ENCODE measurements at places on chromosomes 12 and 14.

DNA sequence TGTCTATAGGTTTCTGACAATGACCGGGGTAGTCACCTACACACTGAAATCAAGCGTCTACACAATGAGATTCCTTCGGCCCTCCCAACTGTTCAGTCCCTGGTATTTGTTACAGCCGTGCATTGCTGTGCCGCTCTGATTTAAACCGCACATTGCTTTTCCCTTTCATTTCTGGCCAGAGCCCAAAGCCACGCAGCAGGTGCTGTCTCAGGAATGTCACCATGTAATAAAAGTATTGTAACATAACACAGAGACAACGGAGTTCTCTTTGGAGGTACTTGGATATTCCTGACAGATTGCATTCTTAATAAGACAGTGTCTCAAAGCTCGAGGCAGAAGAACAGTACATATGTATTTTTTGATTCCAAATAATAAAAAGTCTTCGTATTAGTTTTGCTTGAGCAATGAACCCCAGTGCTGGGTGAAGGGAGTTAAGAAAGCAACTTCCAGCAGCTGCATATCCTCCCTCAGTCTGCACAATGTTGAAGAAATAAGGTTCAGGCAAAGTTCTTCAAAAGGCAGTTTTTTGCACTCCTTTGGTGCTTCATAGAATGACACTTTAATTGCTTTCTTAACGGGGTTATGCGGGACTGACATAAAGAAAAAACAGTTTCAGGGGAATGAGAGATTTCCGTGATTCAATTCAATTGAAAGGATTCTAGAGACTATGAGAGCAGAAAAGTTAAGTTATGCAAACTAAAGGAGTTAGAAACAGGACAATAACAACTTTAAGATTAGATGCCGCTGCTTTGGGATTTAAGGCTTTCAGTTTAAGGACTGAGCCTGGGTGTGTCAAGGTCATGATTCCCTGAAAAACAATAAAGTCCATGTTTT, 288.7 kb upstream of the FLRT2 start:
- no peak for DNase-seq

- DNase-seq = no peak
Measured at GRCh38 chr12:6777386-6777785, 5.1 kb downstream of the LAG3 start.

DNA sequence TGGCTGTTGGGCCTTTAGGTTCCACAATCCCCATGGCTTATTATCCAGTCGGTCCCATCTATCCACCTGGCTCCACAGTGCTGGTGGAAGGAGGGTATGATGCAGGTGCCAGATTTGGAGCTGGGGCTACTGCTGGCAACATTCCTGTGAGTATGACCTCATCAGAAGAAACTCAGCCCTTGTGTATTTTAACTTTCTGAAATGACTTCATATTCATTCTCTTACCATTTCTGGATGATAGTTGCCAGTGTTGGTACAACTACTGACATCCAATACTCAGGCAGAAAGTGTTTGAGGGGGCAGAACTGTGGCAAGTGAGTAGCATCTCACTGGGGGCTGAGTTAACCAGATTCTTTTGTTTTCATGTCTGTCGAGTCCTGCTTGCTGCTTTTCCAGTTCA, 2.3 kb downstream of the DAZAP2 start:
- peak; percentile 8 for DNase-seq

DNA sequence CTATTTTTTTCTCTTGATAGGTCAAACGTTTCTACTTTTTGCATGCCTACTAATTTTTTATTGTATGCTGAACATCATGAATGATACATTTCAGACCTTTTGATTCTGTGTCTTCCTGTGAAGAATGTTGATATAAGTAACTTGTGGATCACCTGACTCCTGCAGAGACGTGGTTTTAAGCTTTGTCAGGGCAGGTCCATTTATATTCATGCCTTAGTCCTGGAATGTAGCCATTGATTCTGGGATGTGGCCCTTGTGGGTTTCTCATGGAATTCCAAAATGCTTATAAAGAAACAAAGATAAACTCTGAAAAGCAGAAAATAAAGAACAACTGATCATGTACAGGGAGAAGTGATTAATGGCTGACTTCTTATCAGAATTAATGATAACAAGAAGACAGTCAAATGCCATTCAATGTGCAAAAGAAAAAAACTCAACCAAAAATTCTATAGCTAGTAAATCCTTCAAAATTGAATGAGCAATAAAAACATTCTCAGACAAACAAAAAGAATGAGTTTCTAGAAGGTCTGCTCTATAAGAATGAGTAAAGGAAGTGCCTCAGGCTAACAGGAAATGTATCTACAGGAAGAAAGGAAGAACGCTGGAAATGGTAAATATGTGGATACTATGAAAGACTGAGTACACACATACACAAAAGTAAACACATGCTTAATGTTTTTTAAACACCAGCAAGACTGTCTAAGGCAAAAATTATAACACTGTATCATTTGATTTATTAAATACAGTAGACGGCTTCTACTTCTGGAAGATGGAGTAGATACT, 284.8 kb upstream of the DIO3 start:
- no peak for DNase-seq

GRCh38 chr12:126384026-126384564, 1318.9 kb downstream of the AACS start:
- DNase-seq = no peak

- no peak for DNase-seq
Measured at GRCh38 chr14:96016501-96017160, 22.5 kb upstream of the C14orf132 start.

GRCh38 chr14:102530828-102531478, 21.4 kb upstream of the ANKRD9 start:
- DNase-seq = no peak

DNA sequence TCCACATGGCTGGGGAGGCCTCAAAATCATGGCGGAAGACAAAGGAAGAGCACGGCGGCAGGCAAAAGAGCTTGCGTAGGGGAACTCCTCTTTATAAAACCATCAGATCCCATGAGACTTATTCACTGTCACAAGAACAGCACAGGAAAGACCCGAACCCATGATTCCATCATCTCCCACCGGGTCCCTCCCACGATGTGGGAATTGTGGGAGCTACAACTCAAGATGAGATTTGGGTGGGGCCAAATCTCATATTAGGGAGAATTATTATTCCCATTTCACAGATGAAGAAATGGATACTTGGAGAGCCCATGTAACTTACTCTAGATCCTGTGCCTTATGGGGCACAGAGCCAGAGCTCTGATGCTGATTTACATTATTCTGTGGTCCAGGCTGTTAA, 322.6 kb downstream of the PCNX1 start:
- DNase-seq = no peak

DNA sequence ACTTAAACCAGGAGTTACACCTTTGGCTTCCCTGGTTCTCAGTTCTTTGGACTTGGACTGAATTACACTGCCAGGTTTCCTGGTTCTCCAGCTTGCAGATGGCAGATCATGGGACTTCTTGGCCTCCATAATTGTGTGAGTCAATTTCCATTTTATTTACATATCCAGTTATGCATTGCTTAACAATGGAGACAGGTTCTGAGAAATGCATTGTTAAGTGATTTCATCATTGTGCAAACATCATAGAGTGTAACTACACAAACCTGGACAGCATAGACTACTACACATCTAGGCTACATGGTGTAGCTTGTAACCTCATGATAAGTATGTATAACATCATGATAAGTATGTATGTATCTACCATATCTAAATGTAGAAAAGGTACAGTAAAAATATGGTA, 276.1 kb upstream of the BTG1 start:
- peak; percentile 16 for DNase-seq

DNA sequence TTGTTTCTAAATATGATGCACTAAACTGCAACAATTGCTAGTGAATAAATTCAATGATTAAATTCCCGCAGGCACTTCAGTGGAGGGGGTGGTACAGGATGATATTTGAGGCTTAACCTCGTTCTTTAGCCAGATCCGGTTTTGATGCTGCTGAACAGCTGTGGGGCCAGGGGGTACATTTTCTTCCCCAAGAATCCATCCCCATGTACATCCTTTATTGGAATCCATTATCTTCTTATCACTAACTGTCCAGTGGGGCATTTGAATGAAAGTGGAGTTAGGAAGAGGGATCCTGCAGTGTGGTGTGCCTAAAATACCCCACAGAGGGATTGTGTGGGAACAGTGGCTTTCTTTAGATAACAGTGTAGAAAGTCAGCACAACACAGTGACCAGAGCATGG, 45.2 kb upstream of the OASL start:
- no peak for DNase-seq

DNA sequence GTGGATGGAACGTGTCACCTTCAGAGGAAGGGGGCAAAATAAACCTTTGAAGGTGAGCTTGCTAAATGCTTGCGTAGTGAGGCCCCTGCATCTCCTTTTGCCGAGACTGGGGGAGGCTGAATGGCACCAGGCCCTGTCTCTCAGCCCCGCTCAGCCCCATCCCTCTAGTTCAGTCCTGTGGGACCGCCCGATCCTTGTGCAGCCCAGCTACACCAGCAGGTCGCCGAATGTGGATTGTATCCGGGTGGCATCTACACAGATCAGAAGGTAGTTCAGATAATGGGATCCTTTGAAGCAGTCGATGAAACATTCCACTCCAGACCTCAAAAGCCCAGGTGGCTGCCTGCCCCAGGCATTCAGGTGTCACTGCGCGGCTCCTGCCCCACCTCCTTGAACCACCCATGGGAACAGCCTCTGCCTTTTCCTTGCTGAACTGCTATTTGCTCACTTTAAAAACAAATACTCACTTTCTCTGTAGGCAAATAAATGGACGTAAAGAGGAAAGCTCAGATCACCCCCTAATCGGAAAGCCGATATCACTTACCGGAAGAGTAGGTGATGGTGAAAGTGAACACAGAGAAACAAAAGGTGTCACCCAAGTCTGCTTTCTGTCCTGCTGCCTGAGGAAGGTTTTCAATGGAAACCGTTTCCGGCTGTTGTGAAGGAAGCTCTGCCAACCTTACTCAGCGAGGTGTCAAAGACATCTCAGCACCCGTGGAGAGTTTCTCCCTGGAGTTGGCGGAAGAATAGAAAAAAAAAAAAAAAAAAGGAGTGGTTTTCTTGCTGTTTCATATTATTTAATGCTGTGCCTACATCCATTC, 100.3 kb upstream of the NCOR2 start:
- DNase-seq = no peak

GRCh38 chr14:99751539-99752485, 41.4 kb upstream of the EML1 start:
- DNase-seq = no peak

GRCh38 chr12:119341020-119341419, 6.5 kb downstream of the CCDC60 start:
- no peak for DNase-seq

DNA sequence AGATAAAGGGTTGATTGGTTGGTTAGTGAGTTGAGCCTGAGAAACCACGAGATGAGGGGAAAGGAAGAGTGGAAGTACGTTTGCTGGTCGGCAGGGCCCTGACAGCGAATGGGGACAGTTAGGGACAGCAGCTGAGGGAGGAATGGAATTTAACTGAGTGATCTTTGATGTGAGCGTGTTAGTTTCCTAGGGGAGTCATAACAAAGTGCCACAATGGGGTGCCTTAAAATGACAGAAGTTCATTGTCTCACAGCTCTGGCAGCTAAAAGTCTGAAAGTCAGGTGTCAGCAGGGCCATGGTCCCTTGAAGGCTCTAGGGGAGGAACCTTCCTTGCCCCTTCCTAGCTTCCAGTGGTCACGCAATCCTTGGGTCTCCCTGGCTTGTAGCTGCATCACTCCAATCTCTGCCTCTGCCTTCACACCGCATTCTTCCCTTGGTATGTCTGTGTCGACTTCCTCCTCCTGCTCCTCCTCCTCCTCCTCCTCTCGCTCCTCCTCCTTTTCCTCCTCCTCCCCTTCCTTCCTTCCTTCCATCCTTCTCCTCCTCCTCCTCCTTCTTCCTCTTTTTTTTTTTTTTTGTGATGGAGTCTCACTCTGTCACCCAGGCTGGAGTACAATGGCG, 26.0 kb upstream of the RIN3 start:
- no peak for DNase-seq

GRCh38 chr14:32374155-32374554, 45.1 kb downstream of the AKAP6 start:
- no peak for DNase-seq

DNA sequence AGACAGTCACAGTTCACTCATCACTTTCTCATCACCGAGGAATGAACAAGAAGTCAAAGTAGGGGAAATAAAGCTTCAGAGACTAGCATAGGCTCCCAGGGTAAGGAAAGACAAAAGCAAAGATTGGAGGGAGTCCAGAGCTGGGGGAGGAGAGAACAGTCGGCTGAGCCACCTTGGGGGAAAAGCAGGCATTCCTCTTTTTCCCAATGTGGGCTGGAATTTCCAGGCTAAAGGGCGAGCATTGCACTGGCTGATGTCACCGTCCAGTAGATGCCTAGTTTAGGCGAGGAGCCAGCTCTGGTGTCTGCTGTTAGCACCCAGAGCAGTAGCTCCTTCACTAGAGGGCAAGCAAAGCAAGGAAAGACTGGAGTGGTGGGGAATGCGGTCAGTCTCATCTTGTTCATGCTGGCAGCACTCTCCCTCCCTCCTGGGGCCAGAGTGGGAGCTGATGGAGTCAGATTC, 8.5 kb upstream of the KRT75 start:
- peak; percentile 42 for DNase-seq

DNA sequence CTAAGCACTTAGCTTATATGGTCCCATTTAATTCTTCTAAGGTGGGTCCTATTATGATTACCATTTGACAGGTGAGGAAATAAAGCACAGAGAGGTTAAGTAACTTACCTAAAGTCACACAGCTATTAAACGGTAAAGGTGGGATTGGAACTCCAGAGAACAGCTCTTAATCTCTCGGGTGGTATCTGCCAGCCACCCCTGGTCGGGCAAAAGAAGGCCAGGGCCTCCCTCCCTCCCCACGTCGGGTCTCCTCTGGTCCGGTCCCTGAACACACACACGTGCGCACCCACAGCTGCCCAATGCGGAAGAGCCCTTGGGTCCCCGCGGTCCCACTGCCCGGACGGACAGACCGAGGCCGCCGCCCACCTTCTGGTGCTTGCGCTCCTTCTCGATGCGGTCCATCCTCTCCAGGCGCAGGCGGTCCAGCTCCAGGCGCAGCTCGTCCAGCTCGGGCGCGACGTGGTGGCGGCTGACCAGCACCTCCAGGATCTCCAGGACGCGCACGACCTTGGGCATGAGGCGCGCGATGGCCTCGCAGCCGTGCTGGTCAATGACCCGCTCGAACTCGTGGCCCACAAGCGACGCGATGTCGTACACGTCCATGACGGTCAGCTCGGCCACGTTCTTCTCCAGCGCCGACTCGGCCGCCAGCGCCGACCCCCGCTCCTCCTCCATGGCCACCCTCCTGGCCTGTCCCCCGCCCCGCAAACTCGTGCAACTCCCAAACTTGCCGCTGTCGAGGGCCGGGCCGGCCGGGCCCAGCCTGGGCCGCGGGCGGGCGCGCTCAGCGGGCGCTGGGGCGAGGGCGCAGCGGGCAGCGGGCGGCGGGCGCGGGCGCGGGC, 490 bp downstream of the RILPL1 start:
- DNase-seq = no peak

GRCh38 chr14:89040080-89040459, 215.6 kb downstream of the TTC8 start:
- no peak for DNase-seq

GRCh38 chr12:124395284-124395752, 100.4 kb downstream of the RFLNA start:
- DNase-seq = peak; percentile 60

Data from brain microvascular endothelial cell (primary cell).